ENCODE measurements at places on chromosomes 6 and 20.
A peak's percentile ranks its signal among the peaks of the same experiment; 100 is the strongest.

- DNase-seq: no peak
Observed at GRCh38 chr20:9615766-9616454, 101.5 kb downstream of the LAMP5 start.

DNA sequence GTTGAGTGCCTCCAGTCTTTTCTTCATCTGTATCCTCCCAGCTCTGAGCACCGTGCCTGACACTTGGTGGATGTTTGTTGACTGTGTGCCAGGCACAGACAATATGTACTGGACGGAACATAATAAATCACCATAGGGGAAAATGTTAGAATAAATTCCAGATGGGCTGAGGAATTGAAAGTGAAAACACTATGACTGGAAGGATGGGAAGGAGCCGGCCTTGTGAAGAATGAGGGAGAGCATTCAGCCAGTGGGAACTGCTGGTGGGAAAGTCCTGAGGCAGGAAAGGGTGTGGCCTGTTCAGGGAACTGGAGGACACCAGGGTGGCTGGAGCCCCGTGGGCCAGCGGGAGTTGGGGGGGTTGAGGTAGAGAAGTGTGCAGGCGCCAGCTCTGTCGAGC is 75.4 kb downstream of the MTHFD1L start:
- no peak for DNase-seq

GRCh38 chr6:138568997-138569396 is 69.7 kb upstream of the NHSL1 start:
- no peak for DNase-seq

GRCh38 chr6:149503276-149503675 is 18.5 kb upstream of the ZC3H12D start:
- no peak for DNase-seq

- no peak for DNase-seq
Observed at GRCh38 chr6:150987855-150988464, 122.5 kb downstream of the MTHFD1L start.

- no peak for DNase-seq
Observed at GRCh38 chr6:167661552-167662044, 165.1 kb upstream of the AFDN start.

DNA sequence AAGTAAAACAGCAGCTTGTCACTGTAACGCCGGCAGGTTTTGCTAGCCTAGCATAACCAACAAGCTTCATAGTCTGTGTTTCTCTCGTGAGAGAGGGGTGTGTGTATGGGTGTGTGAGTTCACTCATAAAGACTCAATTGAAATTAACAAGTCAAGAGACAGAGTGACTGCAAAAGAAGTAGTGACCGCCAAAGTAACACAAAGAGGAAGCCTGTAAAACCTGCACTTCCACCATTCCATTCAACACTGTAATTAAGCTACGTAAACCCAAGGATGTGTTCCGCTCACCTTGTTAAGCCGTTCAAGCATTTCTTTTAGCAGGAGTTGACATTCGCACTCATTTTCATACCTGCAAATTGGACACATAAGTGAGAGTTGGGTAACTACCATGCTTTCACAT is 6.6 kb downstream of the BFSP1 start:
- no peak for DNase-seq

DNA sequence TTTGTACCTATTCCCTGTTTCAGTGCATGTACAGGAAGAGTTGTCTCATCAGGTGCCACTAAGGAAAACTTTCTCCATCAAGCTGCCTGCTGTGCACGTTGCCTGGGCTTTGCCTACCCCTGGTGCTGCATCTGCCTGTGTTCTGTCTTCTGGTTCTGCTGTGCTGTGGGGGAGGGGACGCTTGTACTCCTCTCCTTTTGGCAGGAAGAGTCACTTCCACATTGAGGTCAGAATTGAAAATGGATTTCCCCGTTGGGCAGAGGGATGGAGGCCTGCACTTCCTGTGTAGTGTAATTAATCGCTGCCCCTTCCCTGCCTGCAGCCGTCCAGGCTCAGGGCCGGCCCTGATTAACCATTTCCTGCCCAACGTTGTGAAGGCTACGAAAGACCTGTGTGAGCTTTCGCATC is 153.3 kb downstream of the SCML4 start:
- DNase-seq: peak; percentile 71

DNA sequence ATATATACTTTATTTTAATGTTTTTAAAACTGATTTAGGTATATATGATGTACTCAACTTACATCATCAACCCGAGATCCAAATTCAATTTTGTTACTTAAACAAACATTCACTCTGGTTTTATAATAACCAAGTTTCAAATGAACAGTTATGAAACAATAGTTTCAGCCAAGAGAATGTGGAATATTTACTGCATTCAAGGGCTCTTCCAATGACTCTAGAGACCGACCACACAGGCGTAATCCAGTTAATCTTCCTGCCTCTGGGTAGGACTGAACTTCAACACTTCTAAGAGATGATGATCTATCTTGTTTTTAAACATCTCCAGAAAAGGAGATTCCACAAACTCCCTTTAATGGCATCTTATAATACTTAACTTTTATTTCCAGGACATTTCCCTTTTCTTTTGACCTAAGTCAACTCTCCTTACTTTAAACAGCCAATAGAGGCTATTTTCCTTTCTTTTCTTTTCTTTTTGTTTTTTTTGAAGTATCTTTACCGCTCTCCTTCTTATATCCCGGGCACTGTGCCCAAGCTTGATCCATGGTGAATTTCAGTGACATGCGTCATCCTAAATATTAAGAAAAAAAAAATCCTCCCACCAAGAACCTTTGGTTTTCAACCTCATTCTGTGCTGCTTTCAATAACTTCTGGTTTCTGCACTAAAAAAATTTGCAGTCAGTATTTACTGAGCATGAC is 110.1 kb downstream of the KIF13A start:
- no peak for DNase-seq

DNA sequence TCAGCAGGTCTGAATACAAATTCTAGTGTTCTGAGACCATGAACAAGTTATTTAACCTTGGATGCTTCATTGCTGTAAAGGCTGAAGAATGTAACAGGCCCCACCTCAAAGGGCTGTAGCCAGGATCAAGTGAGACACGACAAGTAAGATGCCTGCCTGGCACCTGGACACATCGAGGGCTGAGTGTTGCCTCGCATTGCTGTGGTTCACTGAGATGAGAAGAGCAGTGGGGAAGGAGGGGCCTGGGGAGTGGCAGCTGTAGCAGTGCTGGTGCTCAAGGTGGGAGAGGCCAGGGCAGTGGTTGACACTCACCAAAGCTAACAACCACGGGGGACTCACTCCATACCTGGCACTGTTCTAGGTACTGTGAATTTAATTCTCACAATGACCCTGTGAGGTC is 187.8 kb downstream of the KIF16B start:
- DNase-seq: no peak

- no peak for DNase-seq
Observed at GRCh38 chr6:127834136-127834535, 66.7 kb downstream of the THEMIS start.
